ENCODE measurements at places on chromosomes 1 and 21. TPM values are rescaled to one million over a fixed set of nuclear protein-coding genes. Genes with fewer than 3 reads are reported as not detected.

DNA sequence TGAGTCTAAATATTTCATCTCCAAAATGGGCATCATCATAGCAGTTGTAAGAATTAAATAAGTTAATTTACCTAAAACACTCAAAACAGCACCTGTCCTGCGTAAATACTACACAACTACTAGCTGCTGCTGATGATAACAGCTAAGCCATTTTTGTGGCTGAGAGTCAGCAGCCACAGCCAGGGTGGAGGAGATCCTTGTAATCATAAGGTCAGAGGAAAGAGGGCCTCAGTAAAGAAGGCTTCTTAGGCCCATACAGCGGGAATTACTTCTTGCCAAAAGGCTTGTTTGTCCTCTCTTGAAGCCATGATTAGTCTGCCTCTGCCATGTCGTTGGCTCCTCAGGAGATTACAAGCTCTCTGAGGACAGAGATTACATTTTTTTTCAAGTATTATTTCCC, 245.0 kb downstream of the FGGY start:
- no peaks in the 10 kb centered on the region for H3K27me3 ChIP-seq
- peaks cover 5% of the 10 kb centered on the region for H3K4me1 ChIP-seq
- H3K27ac ChIP-seq: no peak overlapping the region
- H3K36me3 ChIP-seq: no peaks in the 10 kb centered on the region
- no peak overlapping the region for H3K4me3 ChIP-seq
- no peak for DNase-seq

GRCh38 chr1:88878731-88879130, 12.6 kb downstream of the GTF2B start:
- H3K4me3 ChIP-seq: no peak overlapping the region
- peak overlapping the region; percentile 4 for H3K27ac ChIP-seq
- H3K27me3 ChIP-seq: no peaks in the 10 kb centered on the region
- H3K36me3 ChIP-seq: peaks cover 6% of the 10 kb centered on the region
- H3K4me1 ChIP-seq: peaks cover 14% of the 10 kb centered on the region

DNA sequence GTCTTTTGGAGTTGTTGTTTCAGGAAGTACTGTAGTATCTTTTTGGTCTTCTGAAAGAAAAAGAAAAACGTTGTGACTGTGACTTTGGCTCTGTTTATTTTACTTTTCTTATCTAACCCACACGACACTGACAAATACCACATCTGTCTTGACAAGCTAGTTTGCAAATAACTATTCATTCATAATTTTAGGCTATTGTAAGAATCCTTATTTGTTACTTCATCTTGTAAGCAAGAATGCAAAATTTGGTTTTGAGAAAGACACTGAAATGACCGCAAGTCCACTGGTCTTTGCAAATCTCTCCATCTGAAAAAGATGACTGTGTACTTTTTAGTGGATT, 12.7 kb downstream of the TGFB2 start:
- H3K27ac ChIP-seq: no peak overlapping the region
- H3K36me3 ChIP-seq: no peaks in the 10 kb centered on the region
- H3K4me1 ChIP-seq: no peaks in the 10 kb centered on the region
- no peaks in the 10 kb centered on the region for H3K27me3 ChIP-seq

GRCh38 chr1:47875831-47876586, 121.2 kb downstream of the TRABD2B start:
- DNase-seq: no peak
- H3K27ac ChIP-seq: no peak overlapping the region
- no peak overlapping the region for H3K4me3 ChIP-seq

TMEM269 gene
- not detected for polyA plus RNA-seq

SPATA46 gene
- not detected for polyA plus RNA-seq

GRCh38 chr1:212124690-212125582, 89.4 kb downstream of the DTL start:
- no peaks in the 10 kb centered on the region for H3K36me3 ChIP-seq
- DNase-seq: no peak
- H3K27ac ChIP-seq: peak overlapping the region; percentile 14
- H3K4me1 ChIP-seq: peaks cover 9% of the 10 kb centered on the region
- no peak overlapping the region for H3K4me3 ChIP-seq
- no peaks in the 10 kb centered on the region for H3K27me3 ChIP-seq

- H3K27ac ChIP-seq: no peak overlapping the region
- no peaks in the 10 kb centered on the region for H3K4me1 ChIP-seq
- H3K36me3 ChIP-seq: no peaks in the 10 kb centered on the region
- no peak overlapping the region for H3K4me3 ChIP-seq
Measured at GRCh38 chr1:116471241-116471640, 98.2 kb downstream of the ATP1A1 start.

GRCh38 chr1:155645648-155646047, 35.6 kb downstream of the MSTO1 start:
- no peaks in the 10 kb centered on the region for H3K27me3 ChIP-seq
- H3K36me3 ChIP-seq: peaks cover 10% of the 10 kb centered on the region
- DNase-seq: no peak
- H3K27ac ChIP-seq: no peak overlapping the region
- H3K4me3 ChIP-seq: no peak overlapping the region
- H3K4me1 ChIP-seq: peaks cover 30% of the 10 kb centered on the region

DNA sequence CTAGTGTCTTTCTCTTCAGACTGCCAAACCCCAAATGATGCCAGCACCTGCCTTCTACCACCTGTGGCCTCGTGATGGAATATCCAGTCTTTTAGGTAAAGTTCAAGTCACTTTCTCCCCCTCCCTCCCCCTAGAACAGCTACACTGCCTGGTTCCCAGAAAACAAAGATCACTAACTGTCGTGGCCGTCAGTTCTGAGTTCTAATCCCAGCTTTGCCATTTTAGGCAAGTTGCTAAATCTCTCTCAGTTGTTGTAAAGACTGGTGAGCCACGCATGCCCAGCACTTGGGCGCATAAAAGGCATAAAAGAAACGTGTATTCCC, 648 bp upstream of the TRAPPC3 start:
- H3K4me1 ChIP-seq: peaks cover 32% of the 10 kb centered on the region
- no peak overlapping the region for H3K4me3 ChIP-seq
- no peaks in the 10 kb centered on the region for H3K27me3 ChIP-seq

GRCh38 chr1:161082996-161083747, 6.2 kb downstream of the NECTIN4 start:
- DNase-seq: peak; percentile 83
- no peaks in the 10 kb centered on the region for H3K36me3 ChIP-seq
- peaks cover 55% of the 10 kb centered on the region for H3K4me1 ChIP-seq
- peak overlapping the region; percentile 92 for H3K27ac ChIP-seq
- no peaks in the 10 kb centered on the region for H3K27me3 ChIP-seq

TCP10L gene
- 0.25 TPM for polyA plus RNA-seq

- H3K27me3 ChIP-seq: no peaks in the 10 kb centered on the region
- no peak overlapping the region for H3K4me3 ChIP-seq
- H3K27ac ChIP-seq: no peak overlapping the region
- H3K4me1 ChIP-seq: no peaks in the 10 kb centered on the region
- H3K36me3 ChIP-seq: no peaks in the 10 kb centered on the region
Measured at GRCh38 chr1:93463960-93464359, 16.0 kb downstream of the FNBP1L start.

AJAP1 gene
- 2.8 TPM for polyA plus RNA-seq

GRCh38 chr1:107762751-107763390, 202.1 kb downstream of the VAV3 start:
- no peak for DNase-seq
- H3K4me1 ChIP-seq: no peaks in the 10 kb centered on the region
- no peak overlapping the region for H3K4me3 ChIP-seq
- H3K27me3 ChIP-seq: no peaks in the 10 kb centered on the region

DNA sequence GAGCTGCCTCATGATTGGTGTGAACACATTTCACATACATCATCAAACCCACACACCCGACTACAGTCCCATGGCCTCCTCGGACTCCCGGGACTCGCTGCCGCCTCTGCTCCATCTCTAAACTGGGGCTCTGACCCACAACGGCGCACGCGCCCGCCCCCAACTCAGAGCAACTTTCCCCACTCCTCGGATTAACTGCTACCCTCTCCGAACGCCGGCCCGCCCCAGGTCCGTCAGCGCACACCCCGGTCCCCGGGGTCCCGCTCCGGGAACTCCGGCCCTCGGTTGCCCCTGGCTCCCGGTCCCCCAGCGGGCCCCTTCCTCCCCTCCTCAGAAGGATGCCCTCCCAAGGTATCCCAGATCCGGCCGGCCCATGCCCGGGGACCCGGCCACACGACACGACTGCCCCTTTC, 740 bp downstream of the DSTYK start:
- H3K4me3 ChIP-seq: peak overlapping the region; percentile 93
- peaks cover 4% of the 10 kb centered on the region for H3K4me1 ChIP-seq
- no peak for DNase-seq
- no peaks in the 10 kb centered on the region for H3K27me3 ChIP-seq

- H3K36me3 ChIP-seq: no peaks in the 10 kb centered on the region
- no peaks in the 10 kb centered on the region for H3K4me1 ChIP-seq
- H3K27me3 ChIP-seq: no peaks in the 10 kb centered on the region
- no peak for DNase-seq
- no peak overlapping the region for H3K4me3 ChIP-seq
- no peak overlapping the region for H3K27ac ChIP-seq
Measured at GRCh38 chr1:98278055-98278454, 357.2 kb upstream of the DPYD start.

DNA sequence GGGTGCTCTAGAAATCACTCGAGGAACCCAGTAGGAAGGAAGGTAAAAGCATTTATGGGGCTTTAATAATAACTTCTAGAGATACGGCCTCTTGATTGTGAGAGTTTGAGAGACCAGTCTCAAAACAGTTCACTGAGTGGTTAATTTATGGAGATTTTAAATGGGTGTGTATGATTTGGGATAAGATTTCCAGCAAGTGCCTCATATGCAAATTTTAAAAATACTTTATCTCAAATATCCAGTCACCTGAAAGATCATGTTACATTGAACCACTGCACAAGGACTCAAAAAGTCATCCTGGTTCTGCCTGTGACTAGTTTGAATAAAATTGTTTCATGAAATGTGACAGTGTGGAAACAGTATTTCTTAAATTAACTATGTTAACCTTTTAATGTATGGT, 64.5 kb downstream of the HUNK start:
- H3K4me1 ChIP-seq: no peaks in the 10 kb centered on the region
- H3K27ac ChIP-seq: no peak overlapping the region
- no peaks in the 10 kb centered on the region for H3K36me3 ChIP-seq
- DNase-seq: no peak
- no peaks in the 10 kb centered on the region for H3K27me3 ChIP-seq

COL24A1 gene
- polyA plus RNA-seq: 0.01 TPM

CDC7 gene
- 2.6 TPM for polyA plus RNA-seq

SZRD1 gene
- 106 TPM for polyA plus RNA-seq

DNA sequence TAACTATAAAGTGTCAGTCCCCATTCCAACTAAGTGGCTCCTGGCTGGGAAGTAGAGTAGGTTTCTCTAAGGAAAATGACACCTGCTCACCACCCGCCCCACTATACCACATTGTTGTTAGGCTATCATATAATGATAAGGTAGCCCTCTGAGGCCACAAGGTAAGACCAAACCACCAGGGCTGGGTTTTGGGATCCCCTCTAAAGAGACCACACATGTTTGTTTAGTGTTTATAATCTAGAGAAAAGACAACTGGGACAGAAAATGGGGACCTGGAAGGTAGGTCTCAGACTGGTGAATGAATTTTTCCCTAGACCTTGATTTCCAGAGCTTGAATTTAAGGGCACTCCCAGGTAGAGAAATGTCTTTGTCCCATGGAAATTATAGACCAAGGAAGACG, 15.2 kb downstream of the AKIRIN1 start:
- H3K27me3 ChIP-seq: no peaks in the 10 kb centered on the region
- H3K4me3 ChIP-seq: no peak overlapping the region
- no peak overlapping the region for H3K27ac ChIP-seq
- peaks cover 36% of the 10 kb centered on the region for H3K36me3 ChIP-seq

CASQ2 gene
- 0.02 TPM for polyA plus RNA-seq

POTED gene
- polyA plus RNA-seq: not detected

PTTG1IP gene
- polyA plus RNA-seq: 140 TPM

DNA sequence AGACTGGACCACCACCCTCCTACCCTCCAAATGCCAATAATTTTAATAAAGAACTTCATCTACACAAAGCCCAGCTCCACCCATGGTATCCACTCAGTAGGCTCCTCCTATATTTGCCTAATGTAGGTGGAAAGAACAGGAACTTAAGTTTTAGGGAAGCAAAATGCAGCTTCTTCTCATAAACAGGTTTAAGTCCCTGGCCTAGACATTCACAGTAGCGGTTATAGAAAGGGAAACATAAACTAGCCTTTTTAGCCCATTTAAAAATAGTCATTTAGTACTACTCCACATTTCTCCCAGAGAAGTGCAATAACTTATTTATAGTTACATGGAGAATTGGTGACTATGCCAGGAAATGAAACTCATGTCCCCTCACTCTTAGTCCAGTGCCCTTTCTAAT, 56.6 kb upstream of the CPLANE2 start:
- peak overlapping the region; percentile 44 for H3K27ac ChIP-seq
- no peak for DNase-seq
- H3K4me1 ChIP-seq: peaks cover 14% of the 10 kb centered on the region
- H3K36me3 ChIP-seq: peaks cover 3% of the 10 kb centered on the region

DNA sequence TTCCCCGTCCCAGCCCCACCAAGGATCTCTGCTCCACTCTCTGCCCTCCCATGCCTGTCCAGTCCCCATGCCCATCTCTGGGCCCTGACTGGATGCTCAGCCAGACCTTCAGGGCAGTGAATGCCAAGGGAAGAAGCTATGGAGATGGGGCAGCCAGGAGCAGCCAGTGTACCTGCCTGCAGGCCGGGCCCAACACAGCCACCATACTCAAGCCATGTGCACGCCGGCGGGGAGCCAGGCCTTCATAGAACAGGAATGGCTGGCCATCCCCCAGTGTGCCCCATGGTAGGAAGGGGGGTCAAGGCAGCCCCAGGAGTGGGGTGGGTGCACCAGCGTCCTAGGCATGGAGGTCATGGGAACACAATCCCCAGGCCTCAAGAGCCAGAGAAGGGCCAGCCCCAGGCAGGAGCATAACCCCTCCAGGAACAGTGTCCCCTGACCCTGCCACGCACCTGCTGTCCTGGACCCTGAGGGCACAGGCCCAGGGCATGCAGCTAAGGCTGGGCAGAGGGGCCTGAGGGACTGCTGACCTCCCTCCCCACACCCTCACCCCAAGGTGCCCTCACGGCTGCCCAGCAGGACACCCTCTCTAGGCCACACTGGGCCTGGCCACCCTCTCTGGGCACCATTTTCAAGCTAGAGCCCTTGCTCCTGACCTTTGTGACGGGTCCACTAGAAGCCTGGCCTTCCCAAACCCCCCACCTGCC, 20.3 kb upstream of the ARF1 start:
- DNase-seq: no peak
- H3K27me3 ChIP-seq: peaks cover 61% of the 10 kb centered on the region
- H3K4me1 ChIP-seq: peaks cover 3% of the 10 kb centered on the region
- no peak overlapping the region for H3K4me3 ChIP-seq

CTH gene
- polyA plus RNA-seq: 5.0 TPM

DNA sequence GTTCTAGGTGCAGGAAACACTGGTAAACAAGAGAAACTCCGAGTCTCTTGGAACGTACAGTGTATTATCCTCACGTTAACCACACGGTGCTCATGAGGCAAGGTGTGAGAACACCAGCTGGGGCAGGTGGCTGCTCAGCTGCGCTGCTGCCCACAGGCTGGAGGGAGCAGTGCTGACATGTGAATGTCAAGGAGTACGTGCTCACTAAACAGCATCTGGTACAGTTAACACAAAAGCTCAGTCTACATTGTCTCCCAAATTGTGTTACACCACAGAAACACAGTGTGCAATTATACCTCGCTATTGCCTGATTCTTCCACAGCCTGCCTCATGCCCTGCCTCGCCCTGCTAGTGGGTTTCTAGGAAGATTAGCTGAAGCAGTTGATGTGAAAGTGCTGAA, 138.4 kb downstream of the GLIS1 start:
- no peak for DNase-seq
- no peaks in the 10 kb centered on the region for H3K36me3 ChIP-seq

LRRN2 gene
- not detected for polyA plus RNA-seq

GRCh38 chr1:203592730-203593129, 33.9 kb upstream of the ATP2B4 start:
- no peaks in the 10 kb centered on the region for H3K27me3 ChIP-seq
- H3K36me3 ChIP-seq: no peaks in the 10 kb centered on the region
- DNase-seq: no peak
- H3K4me3 ChIP-seq: no peak overlapping the region

Measured in keratinocyte (primary cell).